NB4 (cell line): ENCODE measurements at places on chromosomes 4 and X.

DNA sequence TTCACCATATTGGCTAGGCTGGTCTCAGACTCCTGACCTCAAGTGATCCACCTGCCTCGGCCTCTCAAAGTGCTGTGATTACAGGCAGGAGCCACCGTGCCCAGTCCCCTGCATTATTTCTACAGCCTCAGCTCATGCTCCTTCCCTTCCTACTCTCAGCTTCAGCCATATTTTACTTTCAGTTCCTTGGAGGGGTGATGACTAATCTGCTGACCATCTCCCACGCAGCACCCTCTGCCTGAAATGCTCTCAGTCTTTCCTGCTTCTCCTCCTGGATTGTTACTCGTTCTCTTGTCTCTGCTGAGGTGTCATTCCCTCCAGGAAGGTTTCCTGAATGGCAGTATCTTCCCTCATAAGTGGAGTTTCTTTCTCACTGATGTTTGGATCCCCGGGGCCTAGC lies 63.3 kb downstream of the MOSPD2 start:
- peak; percentile 61 for DNase-seq

- DNase-seq, result no peak
Observed at GRCh38 chrX:31092970-31093638, 21.3 kb upstream of the FTHL17 start.

GRCh38 chr4:145883101-145883694 lies 55.4 kb downstream of the ZNF827 start:
- no peak for DNase-seq

GRCh38 chrX:108304210-108304609 lies 134.0 kb downstream of the COL4A6 start:
- DNase-seq, result peak; percentile 31

GRCh38 chrX:39443240-39443639 lies 642.0 kb downstream of the MID1IP1 start:
- DNase-seq, result no peak

GRCh38 chr4:113869743-113870375 lies 108.3 kb upstream of the CAMK2D start:
- DNase-seq, result no peak

- DNase-seq, result no peak
Observed at GRCh38 chr4:47235721-47236120, 204.4 kb downstream of the GABRB1 start.

DNA sequence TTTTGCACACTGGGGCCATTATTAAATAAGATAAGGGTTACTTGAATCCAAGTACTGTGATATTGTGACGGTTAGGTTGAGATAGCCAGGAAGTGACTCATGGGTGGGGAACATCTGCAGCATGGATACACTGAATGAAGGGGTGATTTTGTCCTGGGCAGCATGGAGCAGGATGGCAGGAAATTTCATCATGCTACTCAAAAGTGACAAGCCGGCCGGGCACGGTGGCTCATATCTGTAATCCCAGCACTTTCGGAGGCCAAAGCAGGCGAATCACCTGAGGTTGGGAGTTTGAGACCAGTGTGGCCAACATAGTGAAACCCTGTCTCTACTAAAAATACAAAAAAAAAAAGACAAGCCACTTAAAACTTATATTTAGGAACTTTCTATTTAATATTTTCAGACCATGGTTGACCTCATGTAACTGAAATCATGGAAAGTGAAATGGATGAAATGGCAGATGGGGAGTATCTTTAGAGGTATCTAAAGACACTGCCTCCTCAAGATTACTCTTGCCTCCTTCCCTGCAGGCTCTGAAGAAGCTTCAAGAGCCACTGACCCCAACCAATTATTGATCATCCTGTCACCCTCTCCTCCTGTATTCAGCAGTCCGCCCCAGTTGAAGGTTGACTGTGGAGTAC lies 3.9 kb upstream of the TRIM60 start:
- DNase-seq, result no peak

- DNase-seq, result no peak
Observed at GRCh38 chrX:10095698-10096432, 60.9 kb upstream of the CLCN4 start.

DNA sequence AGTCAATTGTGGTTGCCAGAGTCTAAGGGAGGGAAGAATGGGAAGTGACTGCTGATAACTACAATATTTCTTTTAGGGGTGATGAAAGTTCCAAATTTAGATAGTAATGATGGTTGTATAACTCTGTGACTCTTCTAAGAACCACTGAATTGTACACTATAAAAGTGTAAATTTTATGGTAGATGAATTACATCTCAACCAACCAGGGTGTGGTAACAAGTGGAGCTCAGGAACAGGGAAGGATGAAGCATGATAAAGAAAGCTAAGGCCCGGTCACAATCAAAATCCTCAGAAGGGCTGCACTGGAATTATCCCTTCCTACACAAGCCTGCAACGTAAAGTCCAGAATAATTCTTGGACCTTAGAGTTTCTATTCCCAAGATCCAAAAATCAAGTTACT lies 143.2 kb downstream of the PPARGC1A start:
- DNase-seq, result no peak

- DNase-seq, result no peak
Observed at GRCh38 chrX:79368441-79368840, 1.3 kb upstream of the ITM2A start.

DNA sequence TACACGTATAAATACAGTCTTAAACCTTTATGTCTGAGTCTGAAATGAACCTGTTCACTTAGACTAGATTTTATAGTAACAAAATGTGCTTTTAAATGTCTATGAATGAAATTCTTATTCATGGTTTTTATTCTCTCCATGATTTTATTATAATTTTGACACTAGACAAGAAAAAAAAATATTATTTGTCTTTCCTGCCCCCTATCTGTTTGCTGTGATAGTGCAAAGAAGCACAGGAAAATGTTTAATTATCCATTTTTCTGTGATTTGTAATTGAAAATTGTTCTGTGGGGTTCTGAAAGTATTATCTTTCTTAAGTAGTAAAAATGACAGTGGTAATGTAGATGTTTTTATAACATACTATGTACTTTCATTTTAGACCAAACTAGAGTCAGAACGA lies 52.0 kb downstream of the INTS6L start:
- DNase-seq, result no peak

- DNase-seq, result no peak
Observed at GRCh38 chr4:54554339-54554990, 103.3 kb upstream of the KIT start.

GRCh38 chrX:8849458-8849857 lies 48.3 kb upstream of the FAM9A start:
- DNase-seq, result no peak

- DNase-seq, result no peak
Observed at GRCh38 chr4:75513526-75514130, 575 bp downstream of the RCHY1 start.

DNA sequence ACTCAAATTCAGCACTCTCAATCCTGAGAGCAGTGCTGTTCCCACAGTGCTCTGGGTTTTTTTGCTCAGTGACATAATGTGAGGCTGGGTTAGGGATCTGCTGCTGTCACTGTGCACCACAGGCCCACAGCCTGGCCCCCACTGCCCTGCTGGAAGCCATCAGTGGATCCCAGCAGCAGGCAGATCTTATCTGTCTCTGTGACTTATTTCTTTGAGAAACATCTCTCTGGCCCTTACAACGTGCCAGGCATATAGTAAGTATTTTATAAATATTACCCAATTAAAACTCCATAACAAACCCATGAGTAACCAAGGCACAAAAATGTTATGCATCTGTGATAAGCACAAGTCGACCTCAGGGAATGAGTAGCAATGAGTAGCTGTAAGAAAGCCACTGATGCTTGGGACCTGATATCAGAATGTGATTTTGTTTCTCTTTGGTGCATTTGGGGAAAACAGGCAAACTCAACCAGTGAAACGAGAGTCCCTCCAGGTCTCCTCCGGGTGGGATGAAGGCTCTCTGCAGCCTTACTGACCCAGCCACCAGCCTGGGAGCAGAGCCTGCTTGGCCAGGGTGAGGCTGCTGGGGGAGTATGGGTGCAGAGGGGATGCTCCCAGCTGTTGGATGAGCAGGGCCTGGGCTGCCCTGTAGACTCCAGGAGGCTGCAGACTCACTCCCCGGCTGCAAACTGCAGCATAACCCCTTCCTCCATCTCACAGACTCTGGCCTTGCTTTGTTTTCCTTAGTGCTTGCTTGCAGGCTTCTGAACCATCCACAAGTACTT lies 172.7 kb upstream of the LNX1 start:
- no peak for DNase-seq

GRCh38 chrX:129754056-129755024 lies 15.6 kb downstream of the XPNPEP2 start:
- DNase-seq, result peak; percentile 35

DNA sequence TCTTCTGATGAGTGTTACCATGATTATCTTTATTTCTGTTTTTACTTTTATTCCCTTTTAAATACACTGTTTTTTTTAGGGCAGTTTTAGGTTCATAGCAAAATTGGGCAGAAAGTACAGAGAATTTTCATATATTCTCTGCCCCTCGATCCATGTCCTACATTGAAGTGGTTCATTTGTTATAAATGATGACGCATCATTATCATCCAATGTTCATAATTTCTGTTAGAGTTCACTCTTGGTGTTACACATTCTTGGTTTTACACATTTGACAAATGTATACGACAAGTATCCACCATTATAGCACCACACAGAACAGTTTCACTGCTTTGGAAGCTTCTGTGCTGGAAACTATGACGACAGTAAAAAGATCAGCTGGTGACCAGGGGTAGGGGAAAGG lies 578.1 kb upstream of the AADAT start:
- DNase-seq, result no peak

DNA sequence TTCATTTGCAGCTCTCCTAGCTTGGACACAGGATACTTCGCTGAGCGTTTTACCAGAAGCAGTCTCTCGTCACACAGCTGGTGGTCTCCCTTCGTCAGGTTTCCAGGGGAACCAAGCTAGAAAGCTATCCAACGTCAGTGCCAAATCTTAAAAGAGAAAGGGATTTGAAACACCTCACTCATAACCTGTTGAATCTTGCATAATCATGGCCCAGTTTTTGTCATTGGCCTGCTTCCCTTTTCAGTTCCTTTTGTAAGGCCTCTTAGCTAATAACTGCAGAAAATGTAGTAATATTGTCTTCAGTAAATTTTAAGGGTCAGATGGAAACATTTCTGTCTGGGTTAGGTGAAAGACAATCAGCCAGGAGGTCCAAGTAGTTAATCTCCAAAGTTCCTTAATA lies 22.0 kb downstream of the RAB39B start:
- peak; percentile 59 for DNase-seq

DNA sequence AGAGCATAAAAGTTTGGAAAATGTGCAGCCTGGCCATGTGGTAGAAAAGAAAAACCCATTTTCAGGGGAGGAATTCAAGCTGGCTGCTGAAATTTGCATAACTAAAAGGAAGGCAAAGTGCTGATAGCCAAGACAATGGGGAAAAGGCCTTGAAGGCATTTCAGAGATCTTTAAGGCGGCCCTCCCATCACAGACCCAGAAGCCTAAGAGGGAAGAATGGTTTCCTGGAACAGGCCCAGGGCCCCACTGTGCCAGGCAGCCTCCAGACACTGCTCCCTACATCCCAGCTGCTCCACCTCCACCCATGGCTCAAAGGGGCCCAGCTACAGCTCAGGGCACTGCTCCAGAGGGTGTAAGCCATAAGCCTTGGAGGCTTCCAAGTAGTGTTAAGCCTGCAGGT lies 158.0 kb upstream of the PRDX4 start:
- DNase-seq, result no peak

- no peak for DNase-seq
Observed at GRCh38 chr4:105845559-105845958, 49.7 kb upstream of the NPNT start.
